ENCODE measurements at places on chromosomes 7 and 10. TPM values are rescaled to one million over a fixed set of nuclear protein-coding genes. Genes with fewer than 3 reads are reported as not detected.

DNA sequence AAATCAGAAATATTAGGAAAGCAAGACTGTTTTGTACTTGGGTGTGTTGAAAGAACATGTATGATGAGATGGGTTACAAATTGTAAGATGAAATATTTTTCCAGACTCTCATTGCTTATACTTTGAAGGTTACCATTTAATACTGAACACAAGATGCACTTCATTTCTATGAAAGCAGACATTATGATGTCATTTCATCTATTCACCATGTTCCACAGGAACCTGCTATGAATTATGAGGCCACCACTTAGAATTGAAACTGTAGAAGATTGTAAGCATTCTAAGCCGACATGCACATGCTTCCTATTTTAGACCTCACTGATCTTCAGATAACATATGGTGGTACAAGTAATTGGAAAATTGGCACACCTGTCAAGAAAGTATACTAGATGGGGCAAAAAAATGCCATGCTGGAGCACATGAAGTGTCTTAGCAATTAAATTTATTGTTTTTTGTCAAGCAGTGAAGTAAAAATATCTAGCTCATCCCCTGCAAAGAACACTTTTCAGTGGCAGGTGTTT, 195.0 kb downstream of the PHF14 start:
- no peak for DNase-seq

GRCh38 chr10:48437546-48437945, 131.1 kb downstream of the MAPK8 start:
- no peak for DNase-seq

DNA sequence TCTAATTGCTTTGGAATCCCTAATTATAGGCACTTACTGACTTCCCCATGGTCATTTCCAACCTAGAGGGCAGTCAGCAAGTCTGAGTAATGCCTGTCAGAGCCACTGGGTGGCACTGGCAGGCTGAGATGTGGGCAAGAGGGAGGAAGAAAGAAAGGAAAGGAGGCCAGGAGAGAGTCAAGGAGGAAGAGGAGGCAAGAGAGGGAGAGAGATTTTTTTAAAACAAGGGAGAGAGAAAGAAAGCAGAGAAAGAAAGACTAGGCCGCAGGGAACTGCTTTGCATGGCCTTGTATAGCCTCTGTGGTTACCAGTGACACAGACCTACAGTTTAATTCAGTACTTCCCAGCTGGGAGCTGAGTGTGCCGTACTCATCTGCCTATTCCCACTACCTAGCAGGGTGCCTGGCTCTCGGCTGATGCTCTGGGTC, 210.4 kb upstream of the ADO start:
- peak; percentile 78 for DNase-seq

Gene ITGB8
- 23.6 TPM for total RNA-seq

DNA sequence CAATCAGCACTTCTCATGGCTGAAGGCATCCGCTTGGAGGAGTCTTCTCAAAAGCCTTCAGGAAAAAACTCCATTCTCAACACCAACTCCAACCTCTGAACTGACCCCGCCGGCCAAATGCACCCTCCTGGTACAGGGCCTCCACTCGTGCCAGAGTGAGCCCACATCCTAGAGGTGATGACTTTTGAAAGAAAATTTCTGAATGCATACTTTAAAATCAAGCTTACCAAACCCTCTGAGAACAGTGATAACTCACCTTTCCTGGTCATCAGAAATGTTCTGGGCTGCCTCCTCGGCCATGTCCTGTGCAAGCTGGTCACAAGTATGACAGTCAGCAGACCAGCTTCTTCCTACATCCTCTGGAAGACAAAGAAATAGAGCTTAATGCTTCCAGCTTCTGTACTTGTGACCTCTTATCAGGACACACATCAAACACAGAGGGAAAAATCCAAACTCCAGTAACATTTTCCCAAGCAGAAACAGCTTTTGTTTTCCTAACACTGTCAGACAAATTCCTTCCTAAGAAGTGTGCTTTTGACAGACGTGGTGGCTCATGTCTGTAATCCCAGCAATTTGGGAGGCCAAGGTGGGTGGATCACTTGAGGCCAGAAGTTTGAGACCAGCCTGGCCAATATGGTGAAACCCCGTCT, at the start of gene PKD1L1:
Gene PKD1L1 (minus strand): TSS at position 326 of the 650 bp plus-strand sequence. CDS start 26 bp downstream, at position 300.
- DNase-seq, result no peak

GRCh38 chr10:3654496-3654895, 130.5 kb downstream of the KLF6 start:
- peak; percentile 4 for DNase-seq

DNA sequence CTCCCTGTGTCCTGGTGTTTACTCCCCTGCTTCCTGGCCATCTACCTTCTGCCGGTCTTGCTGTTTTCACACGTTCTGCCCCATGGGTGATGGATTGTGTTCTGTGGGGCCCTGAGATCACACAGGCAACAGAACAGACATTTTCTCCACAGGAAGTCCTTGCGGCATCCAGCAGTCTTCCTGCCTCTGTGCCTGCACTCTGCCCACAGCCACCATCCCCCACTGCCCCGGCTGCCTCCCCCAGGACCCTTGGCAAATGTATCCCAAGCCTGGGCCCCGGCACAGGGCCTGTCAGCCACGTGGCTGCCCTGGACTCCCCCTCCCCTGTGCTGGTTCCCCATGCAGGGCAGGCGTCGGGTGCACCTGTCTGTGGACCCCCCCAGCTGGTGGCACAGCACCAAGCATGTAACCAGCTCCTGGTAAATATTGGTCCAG, 184.2 kb downstream of the WDR37 start:
- peak; percentile 24 for DNase-seq

Data from myocyte (in vitro differentiated cells).